ENCODE measurements at places on chromosomes 13 and 19. TPM values are rescaled to one million over a fixed set of nuclear protein-coding genes. Genes with fewer than 3 reads are reported as not detected.

- no peak for DNase-seq
Measured at GRCh38 chr13:31050486-31051400, 111.0 kb downstream of the HSPH1 start.

Gene FBXW9
- 9.9 TPM for total RNA-seq

DNA sequence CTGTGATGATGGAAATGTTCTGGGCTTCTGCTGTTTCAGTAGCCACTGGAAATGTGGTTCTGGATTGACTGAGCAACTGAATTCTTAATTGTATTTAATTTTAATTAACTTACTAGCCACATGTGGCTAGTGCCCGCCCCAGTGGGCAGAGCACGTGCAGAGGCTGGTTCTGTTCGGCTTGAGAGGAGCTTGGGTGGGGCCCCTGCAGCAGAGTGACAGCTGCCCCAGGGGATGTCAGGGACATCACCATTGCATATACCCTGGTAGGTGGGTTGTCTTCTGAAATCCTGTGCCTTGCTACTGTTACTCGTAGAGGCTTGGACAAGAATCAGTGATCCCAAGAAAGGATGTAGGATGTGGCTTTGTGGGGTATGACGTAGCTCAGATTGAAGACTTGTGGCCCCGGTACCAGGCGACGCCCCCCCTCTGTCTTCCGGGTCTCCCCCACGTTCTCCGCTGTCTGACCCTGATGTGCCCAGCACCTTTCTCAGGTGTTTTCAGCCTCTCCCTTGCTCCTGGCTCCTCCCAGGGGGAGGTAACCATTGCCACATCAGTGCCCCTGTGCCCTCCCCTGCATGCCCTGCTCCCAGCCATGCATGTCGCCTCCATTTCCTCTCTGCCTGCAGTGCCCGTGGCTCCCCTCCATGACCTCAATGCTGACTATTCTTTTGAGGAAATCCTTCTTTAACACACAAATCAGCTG lies 102.6 kb upstream of the RNF113B start:
- peak; percentile 11 for DNase-seq

GRCh38 chr19:13718733-13719132 lies 45.6 kb upstream of the MRI1 start:
- DNase-seq = no peak

GRCh38 chr13:111262281-111262680 lies 58.2 kb upstream of the TEX29 start:
- no peak for DNase-seq

Gene SLC25A41
- not detected for total RNA-seq

Data from activated CD8-positive, alpha-beta T cell treated with anti-CD3 and anti-CD28 coated beads for 36 hours (primary cell).